ENCODE measurements at places on chromosomes 1 and 21. TPM values are rescaled to one million over a fixed set of nuclear protein-coding genes. Genes with fewer than 3 reads are reported as not detected.

IGSF5 gene
- not detected for total RNA-seq

DNA sequence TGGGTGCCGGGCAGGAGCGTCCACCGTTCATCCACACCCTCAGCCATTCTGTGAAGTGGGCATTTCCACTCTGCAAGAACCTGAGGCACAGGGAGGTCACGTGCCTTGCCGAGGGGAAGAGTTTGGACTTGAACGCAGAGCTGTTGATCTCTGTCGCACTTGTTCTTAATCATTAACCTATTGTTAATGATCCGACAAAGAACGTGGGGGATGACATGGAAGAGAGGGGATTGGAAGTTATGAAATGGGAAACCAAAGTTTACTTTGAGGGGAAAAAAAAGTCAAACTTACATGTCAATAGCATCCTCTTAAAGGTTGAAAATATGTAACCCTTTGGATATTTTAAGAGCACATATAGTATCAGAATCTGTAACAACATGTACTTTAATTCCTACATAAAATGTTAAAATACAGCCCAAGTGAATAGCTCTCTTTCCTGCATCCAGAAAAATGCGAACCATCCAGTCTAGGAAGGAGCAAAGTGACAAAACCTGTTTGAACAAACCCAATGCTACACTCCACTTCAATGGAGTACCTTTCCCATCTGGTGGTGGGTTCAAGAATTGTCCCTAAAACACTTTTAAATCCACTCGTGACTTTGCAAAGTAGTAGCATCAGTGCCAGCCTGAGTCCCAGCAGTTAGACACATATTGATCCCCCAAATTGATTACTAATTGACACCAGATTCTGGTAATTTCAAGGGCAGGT, 75.5 kb downstream of the SETD4 start:
- H3K4me3 ChIP-seq: no peak overlapping the region
- no peaks in the 10 kb centered on the region for H3K27me3 ChIP-seq
- H3K4me1 ChIP-seq: no peaks in the 10 kb centered on the region

SRM gene
- 86.3 TPM for total RNA-seq

DNA sequence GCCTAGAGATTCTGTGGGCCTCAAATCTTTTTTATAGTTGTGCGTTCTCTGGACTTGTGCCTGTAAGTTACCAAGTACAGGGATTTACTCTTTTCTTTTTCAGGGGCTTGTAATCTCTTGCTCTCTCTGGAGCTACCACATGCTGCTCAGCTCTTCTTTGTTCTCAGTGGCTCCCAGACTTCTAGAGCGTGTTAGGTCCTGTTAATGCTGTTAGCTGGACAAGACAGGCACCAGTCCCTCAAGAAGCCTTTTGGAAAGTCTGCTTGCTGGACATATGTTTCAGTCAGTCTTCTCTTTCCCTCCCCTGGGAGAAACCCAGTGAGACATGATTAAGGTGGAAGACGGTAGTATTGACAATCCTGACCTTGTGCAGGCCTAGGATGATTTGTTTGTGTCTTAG, 29.4 kb downstream of the KCNK2 start:
- DNase-seq: no peak
- H3K4me1 ChIP-seq: no peaks in the 10 kb centered on the region
- no peaks in the 10 kb centered on the region for H3K27me3 ChIP-seq
- H3K4me3 ChIP-seq: no peak overlapping the region

DNA sequence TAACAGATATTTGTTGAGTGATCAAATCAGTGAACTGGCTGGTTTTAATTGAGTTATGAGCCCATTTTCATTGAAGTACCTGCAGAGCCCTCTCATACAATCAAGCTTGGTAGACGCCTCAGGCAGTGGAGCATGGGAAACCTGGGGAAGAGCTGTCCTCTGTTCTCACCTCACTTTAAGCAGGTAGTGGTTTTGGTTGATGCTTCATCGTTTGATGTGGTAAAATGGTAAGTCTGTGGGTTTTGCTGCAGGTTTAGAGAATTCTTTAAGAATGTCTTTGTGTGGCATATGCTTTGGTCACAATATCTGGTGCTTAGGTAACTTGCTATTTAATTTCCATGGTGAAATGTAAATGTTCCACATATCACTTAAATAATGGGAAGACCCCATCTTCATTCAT, 10.0 kb downstream of the LAMC1 start:
- DNase-seq: no peak
- no peak overlapping the region for H3K27ac ChIP-seq
- no peak overlapping the region for H3K4me3 ChIP-seq
- H3K36me3 ChIP-seq: no peaks in the 10 kb centered on the region

GRCh38 chr1:44526295-44527073, 121.4 kb downstream of the RNF220 start:
- no peaks in the 10 kb centered on the region for H3K27me3 ChIP-seq
- no peak overlapping the region for H3K27ac ChIP-seq
- no peaks in the 10 kb centered on the region for H3K4me1 ChIP-seq
- no peaks in the 10 kb centered on the region for H3K36me3 ChIP-seq
- DNase-seq: no peak

- H3K27me3 ChIP-seq: no peaks in the 10 kb centered on the region
- DNase-seq: no peak
- H3K4me3 ChIP-seq: no peak overlapping the region
- no peak overlapping the region for H3K27ac ChIP-seq
- no peaks in the 10 kb centered on the region for H3K36me3 ChIP-seq
Measured at GRCh38 chr1:55594701-55595100, 379.5 kb upstream of the USP24 start.

LRRC71 gene
- 3.8 TPM for total RNA-seq

SOAT1 gene
- total RNA-seq: 4.9 TPM
